Naive thymus-derived CD8-positive, alpha-beta T cell (primary cell): ENCODE measurements at places on chromosomes 11 and 22.

DNA sequence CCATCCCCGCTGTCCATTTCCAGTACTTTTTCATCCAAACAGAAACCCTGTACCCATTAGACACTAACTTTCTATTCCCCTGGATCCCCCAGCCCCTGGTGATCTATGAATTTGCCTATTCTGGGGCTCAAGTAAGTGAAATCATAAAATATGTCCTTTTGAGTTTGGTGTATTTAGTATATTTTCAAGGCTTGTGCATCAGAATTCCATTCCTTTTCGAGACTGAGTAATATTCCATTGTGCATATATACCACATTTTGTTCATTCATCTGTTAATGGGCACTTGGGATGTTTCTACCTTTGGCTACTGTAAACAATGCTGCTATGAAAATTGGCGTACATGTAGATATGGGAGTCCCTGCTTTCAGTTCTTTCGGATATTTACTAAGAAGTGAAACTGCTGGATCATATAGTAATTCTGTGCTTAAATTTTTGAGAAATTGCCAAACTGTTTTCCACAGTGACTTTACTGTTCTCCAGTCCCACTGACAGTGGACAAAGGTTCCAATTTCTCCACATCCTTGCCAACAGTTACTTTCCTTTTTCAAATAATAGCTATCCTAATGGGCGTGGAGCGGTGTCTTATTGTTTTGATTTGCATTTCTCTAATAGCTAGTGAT, 16.1 kb downstream of the APLP2 start:
- no peak for DNase-seq

GRCh38 chr11:45798793-45799441, 6.0 kb upstream of the SLC35C1 start:
- DNase-seq: no peak

DNA sequence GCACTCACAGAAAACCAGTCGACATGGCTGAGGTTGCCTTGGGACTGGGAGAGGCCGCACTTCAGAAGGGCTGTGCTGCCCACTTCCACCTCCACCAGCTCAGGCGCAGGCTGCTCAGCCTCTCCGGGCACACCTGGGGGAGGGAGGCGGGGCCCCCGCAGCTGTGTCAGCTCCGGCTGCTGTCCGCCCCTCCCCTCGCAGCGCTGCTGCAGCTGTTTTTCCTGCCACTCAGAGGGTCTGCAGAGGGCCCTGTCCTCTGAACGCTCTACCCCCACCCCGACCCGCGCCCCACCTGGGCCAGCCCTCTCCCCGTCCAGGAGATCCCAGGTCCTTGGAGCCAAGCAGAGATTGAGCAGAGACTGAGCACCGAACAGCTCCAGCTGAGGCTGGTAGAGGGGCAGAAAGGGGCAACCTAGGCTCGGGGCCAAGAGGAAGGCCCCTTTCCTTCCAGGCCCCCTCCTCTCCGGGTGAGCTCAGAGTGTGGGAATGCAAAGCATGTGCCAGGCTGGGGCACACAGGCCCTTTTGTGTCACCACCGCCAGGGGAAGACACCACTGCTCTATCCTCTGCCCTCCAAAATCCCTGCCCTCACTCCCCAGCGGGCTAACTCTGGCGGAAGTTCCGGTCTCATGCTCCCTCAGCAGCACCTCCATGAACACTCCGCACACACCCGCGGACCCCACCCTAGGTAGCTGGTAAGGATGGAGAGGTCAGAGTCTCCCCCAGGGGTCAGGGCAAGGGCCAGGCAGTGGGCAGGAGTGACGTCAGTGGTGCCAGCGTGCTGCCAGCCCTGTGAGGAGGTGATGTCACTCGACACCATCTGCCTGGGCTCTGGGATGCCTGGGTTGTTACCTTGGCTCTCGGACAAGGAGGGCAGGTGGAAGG, 1.6 kb downstream of the MCAM start:
- peak; percentile 58 for DNase-seq

- DNase-seq: no peak
Observed at GRCh38 chr11:102842930-102843329, 479 bp downstream of the MMP3 start.

- DNase-seq: no peak
Observed at GRCh38 chr22:40626851-40627250, 9.7 kb downstream of the MRTFA start.

- DNase-seq: no peak
Observed at GRCh38 chr11:101686514-101686913, 102.7 kb upstream of the TRPC6 start.

DNA sequence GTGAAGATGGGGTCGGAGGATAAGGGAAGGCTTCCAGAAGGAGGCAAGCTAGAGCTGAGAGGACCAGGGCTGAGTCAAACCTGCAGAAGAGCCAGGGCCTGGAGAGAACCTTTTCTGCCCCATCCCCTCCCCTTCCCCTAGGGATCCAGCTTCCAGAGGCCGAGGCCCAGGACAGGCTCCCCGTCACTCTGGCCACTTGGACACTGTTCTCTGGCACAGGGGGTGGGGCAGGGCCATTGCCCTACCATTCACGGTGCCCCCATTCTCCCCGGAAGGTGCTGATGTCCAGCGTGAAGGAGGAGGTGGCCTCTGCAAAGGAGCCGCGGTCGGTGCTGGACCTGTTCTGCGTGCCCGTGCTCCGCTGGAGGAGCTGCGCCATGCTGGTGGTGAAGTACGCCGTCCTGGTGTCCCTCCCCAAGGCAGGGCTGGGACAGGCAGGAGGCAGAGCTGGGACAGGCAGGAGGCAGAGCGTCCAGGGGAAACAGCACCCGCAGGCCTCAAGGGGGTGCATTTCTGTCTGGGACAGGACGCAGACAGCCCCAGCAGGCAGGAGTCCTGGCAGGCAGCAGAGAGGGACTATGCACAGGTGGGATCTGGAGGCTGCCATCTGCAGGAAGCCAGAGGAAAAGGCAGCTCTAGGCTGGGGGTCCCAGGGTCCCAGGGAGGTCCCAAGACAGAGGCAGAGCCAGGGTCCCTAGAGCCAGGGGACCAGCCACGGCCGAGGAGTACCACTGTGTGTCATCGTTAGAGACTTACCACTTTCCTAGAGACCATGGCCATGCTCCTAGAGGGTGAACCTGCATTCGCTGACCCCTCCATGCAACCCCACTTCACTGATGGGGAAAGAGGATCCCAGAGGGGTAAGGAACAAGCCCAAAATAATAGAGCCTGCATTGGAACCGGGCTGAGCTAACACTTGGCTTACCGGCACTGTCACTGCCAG, 25.8 kb upstream of the SLC22A12 start:
- no peak for DNase-seq

GRCh38 chr11:128737704-128738103, 43.8 kb downstream of the FLI1 start:
- DNase-seq: no peak
